ENCODE measurements at places on chromosomes 5 and 9.

DNA sequence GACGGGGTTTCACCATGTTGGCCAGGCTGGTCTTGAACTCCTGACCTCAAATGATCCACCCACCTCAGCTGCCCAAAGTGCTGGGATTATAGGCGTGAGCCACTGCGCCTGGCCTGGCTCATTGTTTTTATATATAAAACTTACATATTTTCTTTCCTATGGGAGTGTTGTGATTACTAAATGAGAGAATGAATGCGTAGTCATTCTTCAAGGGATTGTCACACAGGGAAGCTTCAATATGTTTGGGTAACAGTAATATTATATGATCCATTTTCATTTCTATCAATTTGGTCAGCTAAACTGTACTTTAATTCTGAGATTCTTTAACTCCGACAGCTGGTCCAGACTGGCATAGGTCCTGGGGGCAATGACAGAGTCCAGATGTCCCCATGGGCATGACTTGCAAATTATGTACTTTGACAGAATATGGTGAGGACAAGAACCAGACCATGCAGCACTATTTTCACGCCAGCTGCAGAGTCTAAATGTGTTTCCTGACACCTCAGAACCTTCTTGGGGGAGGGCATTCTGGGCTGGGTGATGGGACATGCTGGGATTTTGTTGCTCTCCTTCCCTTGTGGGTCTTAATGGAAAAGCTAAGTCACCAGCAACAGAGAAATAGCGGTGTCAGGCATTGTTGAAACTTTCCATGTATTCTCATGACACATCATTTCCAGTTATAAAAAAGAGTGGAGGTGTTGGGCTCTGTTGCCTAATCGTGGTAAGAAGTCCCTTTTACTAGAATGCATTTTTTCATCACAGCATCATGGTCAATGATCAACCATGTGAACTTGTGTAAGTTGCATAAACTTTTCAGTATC is 40.9 kb upstream of the TNC start:
- no peak for DNase-seq

DNA sequence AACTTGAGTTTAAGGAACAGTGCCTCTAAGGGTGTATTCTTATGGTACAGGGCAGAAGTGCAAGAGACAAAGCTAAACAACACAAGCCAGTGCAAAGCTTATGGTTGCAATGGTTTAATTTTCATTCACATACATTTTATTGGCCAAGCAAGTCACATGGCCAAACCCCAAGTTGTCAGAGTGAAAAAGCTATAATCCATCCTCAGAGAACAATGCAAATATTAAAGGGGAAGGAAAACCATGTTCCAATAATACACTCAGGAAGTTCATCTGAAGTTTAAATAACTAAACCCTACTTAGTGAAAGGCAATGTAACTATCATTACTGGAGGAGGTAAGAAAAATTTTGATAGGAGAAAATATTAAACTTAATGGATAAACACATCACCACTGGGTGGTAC is 26.6 kb upstream of the TLR4 start:
- DNase-seq, result no peak

GRCh38 chr9:110073356-110073905 is 134.5 kb downstream of the C9orf152 start:
- DNase-seq, result no peak

GRCh38 chr9:13431692-13432091 is 152.2 kb upstream of the MPDZ start:
- no peak for DNase-seq

- no peak for DNase-seq
Measured at GRCh38 chr5:1285141-1285540, 9.7 kb downstream of the TERT start.

GRCh38 chr9:115653171-115653606 is 500.4 kb upstream of the PAPPA start:
- DNase-seq, result no peak

DNA sequence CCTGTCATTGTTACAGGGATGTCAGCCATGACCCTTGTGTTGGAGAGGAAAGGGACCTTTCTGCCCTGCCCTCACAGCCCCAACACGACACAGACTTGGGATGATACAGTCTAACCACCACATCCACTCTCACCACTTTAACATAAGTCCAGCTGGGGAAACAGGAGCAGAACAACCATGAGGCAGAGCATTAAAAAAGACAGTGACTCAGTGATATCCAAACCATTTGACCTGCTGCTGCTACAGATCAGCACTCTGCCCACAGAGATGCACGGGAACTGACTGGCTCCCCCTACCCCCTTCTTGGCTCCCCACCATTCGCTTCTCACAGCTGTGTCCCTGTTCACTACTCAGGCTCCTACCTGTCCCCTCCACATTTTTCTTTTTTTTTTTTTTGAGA is 458.6 kb downstream of the ZNF608 start:
- no peak for DNase-seq

DNA sequence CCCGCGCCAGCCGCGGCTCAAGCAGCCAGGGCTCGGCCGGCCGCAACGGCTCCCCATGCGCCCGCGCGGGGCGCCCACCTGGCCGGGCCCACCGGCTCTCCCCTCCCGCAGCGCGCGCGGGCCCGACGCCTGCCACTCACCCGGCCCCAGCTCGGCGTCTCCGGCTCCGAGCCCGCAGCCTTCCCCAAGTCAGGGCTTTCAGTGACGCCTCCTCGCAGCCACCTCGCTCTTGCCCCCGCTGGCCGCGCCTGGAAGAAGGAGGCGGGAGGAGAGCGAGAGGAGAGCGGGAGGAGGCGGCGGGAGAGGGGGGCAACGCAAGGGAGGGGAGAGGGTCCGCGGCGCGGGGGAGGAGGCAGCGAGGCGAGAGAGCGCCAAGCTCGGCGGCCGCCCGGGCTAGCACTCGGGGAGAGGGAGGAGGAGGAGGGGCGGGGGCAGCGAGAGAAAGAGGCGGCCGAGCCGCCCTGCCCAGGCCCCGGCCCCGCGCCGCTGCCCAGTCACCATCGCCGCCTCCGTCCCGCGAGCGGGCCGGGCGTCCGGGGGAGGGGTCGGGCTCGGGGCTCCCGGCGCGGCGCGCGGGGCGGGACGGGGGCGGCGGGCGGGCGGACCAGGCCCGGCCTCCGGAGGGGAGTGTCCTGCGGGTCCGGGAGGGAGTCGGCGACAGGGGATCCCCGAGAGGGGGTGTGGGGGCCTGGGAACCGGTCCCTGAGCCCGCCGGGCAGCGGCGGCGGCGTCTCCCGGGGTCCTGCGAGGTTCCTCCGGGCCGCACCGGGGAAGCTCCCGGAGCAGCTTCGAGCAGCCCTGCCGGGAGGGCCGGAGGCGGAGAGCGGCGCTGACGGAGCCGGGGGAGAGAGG is at the start of gene LHFPL2:
LHFPL2 (minus strand) TSS at position 414 of the 852 bp plus-strand sequence. CDS start 138,559 bp downstream, outside the sequence.
- no peak for DNase-seq

Data from stimulated activated naive CD4-positive, alpha-beta T cell treated with Interleukin-2 at 50 U/mL for 16 hours (primary cell).